ENCODE measurements at places on chromosomes 1 and 21.

GRCh38 chr1:116231752-116232151 is 120.6 kb downstream of the MAB21L3 start:
- no peak for DNase-seq

- DNase-seq, result no peak
Observed at GRCh38 chr1:197781968-197782721, 6.9 kb upstream of the DENND1B start.

DNA sequence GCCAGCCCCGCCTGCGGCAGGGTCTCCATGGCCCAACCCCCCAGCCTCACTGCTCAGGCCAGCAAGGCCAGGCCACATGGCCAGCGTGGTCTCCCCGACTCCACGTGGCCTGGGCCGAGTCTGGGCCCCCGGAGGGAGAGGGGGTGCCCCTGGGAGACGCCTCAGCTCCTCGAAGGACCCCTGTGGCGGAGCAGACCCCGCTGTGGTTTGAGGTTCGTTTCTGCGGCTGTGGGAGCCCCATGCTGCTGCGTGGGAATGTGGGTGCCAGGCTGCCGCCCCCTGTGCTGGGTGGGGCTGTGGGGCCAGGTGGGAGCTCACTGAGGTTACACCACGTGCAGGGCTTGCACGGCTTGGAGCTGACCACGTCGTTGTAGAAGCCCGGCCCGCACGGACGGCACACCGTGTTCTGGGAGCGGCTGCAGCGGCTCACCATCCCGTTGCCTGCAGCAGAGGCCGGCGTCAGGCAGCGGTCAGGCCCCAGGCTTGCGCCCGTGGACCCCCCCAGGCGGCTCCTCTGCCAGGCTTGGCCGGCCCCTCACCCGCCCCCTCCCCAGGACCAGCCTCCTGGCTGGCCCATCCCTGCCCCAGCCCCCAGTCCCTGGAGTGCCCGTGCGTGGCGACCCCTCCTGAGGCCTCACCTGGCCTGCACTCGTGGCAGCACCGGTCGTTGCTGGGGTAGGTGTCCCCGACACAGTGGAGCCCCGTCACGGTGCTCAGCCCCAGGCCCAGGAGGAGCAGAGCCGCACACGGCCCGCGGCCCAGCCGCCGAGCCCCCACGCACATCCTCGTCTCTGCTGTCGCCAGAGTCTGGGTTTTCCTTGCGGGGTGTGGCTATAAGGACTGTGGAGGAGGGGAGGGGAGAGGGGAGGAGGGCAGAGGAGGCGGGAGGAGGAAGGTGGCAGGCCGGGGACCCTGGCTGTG is at the start of gene TNFRSF4:
TSS of gene TNFRSF4 (minus strand) at position 809 of the 921 bp plus-strand sequence. CDS start at position 783, 26 bp downstream.
- DNase-seq, result peak; percentile 37

GRCh38 chr1:94999456-95000131 is 72.7 kb upstream of the CNN3 start:
- DNase-seq, result no peak

DNA sequence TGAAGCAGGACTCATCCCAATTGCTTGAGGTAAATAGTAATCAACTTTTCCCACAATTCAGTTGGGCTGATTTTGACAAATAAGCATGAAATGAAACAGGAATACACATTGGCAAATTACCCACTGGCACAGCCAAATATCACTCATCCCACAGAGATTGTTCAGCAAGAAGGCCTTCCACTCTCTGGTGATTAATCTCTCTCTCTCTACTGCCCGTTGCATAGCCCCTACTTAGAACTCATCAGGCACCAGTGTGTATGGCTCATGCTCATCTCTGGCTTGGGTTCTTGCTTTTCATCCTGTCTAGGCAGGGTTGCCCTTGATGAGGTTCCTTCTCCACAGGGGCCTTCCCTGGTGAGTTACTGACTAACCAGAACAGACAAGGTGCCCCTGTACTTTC is 1.1 kb downstream of the BSDC1 start:
- DNase-seq, result no peak

GRCh38 chr1:118004312-118004711 is 74.8 kb downstream of the WDR3 start:
- no peak for DNase-seq

- no peak for DNase-seq
Observed at GRCh38 chr21:37514038-37514667, 147.6 kb downstream of the DYRK1A start.

DNA sequence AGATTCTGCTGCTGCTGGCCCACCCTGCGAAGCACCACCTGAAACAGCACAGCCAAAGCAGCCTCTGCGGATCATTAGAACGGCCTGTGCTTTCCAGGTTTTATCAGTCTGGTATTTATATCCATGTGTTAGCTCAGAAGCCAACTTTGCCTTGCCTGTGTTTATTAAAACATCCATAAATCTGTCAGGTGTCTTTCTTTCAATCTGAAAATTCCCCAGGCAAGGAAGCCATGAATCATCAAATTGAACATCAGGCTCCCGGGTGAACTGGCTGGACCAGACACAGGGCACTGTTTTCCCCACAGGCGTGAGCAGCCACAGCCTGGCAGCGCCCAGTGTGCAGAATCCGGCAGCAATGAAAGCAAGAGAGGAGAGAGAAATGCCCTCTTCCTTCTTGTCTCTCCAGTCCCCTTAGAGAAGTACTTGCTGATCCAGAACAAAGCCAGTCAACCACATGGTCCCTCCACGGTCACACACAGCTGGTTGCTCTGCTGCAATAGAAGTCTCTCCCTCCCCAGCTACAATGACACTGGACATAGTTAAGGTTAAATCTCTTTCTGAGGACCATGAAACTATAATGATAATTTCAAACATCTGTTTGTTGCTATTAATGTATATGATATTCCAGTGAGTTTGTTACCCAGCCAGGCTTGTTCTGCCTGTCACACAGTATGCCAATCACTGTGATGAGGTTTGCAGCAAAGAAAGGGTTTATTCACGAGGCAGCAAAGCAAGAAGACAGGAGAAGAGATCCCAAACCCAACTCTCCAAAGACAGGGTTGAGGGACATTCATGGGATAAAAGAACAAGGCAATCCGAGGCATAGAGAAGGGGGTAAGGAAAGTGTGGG is 212.1 kb upstream of the FMN2 start:
- no peak for DNase-seq

DNA sequence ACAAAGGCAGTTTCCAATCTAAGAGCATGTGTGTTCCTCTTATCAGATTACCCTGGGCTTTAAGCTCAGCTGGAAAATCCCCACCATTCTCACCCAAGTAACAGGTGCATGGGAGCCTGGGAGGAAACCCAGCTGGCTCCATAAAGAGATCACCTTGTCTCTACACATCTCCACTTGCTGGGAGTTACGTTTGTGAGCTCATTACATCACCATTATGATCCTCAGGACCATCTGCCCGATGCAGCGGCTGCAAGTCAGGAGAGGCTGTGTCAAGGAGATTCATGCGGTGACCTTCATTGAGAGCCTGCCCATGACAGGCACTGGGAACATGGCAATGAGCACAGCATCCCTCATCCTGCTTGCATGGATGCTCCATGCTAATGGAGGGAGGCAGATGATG is 618.0 kb downstream of the NPHP4 start:
- DNase-seq, result no peak

- no peak for DNase-seq
Observed at GRCh38 chr1:246583056-246583440, 16.8 kb downstream of the CNST start.

DNA sequence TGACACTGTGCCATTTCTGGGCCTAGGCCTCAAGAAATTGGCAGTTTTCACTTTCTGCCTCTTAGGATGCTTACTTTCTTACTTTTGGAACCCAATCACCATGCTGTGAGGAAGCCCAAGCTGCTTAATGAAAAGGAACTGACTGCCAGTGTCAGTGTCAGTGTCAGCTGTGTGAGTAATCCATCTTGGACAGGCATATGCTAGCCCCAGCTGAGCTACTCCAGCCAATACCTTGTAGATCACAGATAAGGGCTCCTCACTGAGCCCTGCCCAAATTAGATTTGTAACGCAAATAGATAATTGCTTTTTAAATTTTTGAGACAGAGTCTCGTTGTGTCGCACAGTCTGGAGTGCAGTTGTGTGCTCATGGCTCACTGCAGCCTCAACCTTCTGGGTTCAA is 59.6 kb downstream of the SELENOF start:
- DNase-seq, result no peak

DNA sequence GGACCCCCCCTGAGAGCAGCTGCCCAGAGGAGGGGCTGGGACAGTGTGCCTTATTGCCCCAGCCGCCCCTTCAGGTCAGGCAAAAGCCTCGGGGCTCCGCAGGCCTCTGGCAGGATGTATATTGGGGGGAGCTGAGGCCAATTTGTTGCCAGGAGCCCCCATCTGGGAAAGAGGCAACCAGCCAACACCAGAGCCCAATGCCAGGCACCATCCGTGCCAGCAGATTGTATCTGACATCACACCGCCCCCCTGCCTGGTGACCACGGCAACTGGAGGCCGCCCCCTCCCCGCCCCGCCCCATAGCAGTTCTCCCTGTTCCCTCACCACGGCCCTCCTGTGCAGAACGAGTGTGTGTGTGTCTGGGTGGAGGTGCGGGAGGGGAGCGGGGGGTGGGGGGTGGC is 3.6 kb upstream of the PLEKHG5 start:
- no peak for DNase-seq

DNA sequence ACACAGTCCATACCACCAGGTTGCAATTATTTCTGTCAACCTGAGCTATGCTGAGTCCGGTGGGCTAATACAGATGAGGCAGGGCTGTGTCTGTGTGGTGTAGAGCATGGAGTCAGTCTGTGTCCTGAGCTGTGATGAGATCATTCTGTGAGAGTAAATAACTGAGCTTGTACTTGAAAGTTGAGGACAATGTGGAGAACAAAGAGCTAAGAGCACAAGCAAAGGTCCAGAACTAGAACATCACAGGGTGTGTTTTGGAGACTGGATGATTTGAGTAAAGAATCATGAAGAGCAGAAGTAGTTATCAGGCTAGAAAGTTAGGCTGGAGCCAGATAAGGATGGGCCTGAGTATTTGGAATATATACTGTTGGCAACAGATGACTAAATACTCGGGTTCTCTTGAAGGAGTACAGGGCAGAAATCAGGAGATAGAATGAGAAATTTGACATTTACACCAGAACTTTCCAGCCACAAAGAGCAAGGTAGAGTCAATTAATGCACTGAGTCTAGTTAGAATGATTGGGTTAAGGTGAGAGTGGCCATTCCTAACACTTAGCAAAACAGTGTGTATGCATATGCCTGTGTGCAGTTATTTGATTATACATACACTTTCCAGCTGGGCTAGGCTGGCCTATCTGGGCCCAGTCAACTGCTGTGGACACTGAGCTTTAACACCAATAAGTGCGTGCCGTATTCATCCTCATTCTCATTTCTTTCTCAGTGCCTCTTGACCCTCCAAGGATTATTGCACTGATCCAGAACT is 48.8 kb downstream of the LEPR start:
- no peak for DNase-seq

DNA sequence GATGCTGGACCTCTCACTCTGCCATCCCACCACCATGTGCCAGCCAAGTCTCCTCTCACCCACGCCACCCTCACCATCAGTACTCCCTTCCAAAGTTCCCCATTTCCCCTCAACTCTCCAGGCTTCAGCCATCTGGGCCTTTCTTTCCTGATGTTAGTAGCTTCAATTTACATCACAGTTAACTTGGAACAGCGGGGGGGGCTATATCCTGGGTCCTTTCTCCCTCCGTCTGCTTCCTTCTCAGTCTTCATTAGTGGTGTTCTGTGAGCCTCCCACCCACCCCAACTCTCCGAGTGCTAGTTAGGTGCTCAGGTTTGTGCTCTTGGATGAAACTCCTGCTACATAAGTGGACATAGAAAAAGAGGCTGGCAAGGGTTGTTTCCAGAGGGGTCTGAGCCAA is 31.9 kb downstream of the KCNC4 start:
- no peak for DNase-seq

GRCh38 chr1:214224611-214225354 is 56.2 kb upstream of the SMYD2 start:
- DNase-seq, result no peak

GRCh38 chr1:111992476-111992875 is 3.0 kb upstream of the KCND3 start:
- no peak for DNase-seq

GRCh38 chr1:9825093-9826074 is 1.6 kb upstream of the CLSTN1 start:
- DNase-seq, result peak; percentile 18

- DNase-seq, result no peak
Observed at GRCh38 chr1:182968151-182968741, 15.3 kb upstream of the SHCBP1L start.

DNA sequence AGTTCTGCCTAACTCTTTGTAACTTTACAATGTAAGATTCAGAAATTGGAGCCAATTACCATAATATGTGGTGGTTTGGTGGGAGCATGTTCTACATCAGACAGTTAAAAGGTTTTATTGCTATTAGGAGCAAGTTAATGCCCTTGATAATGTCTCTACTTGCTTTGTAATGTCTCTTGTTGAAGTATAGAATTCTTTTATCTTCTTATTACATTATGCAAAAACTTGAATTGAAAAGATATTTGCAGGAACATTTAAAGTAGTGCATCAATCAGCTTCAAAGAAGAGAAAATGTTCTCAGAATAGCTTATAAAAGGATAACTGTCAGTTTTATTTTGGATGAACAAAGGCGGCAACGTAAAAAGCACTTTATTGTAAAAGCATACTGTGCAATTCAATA is 77.8 kb downstream of the RWDD3 start:
- DNase-seq, result no peak

DNA sequence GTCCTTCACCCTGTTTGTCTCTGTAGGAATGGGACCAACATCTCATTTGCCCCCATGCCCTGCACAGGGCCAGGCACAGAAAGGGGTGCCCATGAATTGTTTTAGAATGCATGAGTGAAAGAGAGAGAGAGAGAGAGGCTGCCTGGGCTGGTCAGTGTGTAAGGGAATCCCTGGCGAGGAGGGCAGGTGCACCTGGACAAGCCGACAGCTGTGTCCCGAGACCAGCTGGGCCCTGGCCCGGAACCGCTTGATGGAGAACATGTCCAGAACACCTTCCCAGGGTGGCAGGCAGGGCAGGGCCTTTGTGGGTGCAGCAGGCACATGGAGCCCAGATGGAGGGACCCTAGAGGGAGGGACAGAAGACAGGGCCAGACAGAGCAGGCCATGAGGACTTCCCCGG is 22.7 kb downstream of the SPOCD1 start:
- DNase-seq, result no peak

GRCh38 chr1:48017716-48018115 is 20.5 kb upstream of the TRABD2B start:
- DNase-seq, result no peak

DNA sequence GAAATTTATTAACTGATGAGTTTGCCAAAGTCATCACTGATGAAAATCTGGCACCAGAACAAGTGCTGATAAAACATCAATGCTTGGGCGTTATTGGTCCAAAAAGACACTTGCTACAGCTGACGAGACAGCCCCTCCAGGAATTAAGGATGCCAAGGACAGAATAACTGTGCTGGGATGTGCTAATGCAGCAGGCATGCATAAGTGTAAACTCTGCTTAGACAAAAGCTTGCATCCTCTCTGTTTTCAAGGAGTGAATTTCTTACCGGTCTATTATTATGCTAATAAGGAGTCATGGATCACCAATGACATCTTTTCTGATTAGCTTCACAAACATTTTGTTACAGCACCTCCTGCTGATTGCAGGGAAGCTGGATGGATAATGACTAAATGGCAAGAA is 402.0 kb downstream of the LTN1 start:
- DNase-seq, result no peak

GRCh38 chr21:44437696-44438431 is 17.4 kb upstream of the LRRC3 start:
- DNase-seq, result no peak

- no peak for DNase-seq
Observed at GRCh38 chr1:30534551-30534940, 188.8 kb downstream of the MATN1 start.

- DNase-seq, result no peak
Observed at GRCh38 chr1:165114022-165114888, 242.3 kb downstream of the LMX1A start.

GRCh38 chr1:66893712-66894111 is 30.9 kb downstream of the DNAI4 start:
- DNase-seq, result no peak
